ENCODE measurements at places on chromosomes 6 and 20. TPM values are rescaled to one million over a fixed set of nuclear protein-coding genes. Genes with fewer than 3 reads are reported as not detected.

CAGE1 gene
- not detected for total RNA-seq

RUNX2 gene
- 7.3 TPM for total RNA-seq

C20orf173 gene
- not detected for total RNA-seq

KCNK5 gene
- total RNA-seq: 20.0 TPM

FAM83B gene
- not detected for total RNA-seq

GSTA3 gene
- not detected for total RNA-seq

DNA sequence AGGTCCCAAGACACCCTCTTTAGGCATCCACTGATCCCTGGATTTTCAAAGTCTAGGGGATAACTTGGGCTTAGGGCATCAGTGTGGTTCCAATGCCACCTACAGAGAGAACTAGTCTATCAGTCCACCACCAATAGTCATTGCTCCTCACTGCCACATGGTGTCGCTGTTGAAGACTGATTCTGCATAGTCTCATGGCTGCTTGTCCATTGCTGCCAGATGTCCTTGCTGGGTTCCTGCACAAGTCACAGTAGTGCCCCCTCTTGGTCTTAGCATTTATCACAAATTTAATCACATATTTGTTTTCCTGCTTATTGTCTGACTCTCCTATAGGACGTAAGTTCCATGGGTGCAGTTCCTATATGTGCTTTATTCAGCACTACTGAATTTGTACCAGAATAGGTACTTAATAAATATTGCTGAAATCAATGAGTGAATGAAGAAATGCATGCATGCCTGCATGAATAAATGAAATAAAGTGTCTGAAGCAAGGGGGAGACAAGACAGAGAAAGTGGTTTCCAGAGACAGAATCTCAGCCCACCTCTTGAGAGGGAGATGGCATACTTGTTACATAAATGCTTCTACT lies 45.9 kb upstream of the RALY start:
- DNase-seq: no peak

- DNase-seq: peak; percentile 84
Measured at GRCh38 chr6:108565893-108566292, 5.2 kb downstream of the FOXO3 start.

GRCh38 chr20:48717095-48717672 lies 110.6 kb downstream of the PREX1 start:
- no peak for DNase-seq

DNA sequence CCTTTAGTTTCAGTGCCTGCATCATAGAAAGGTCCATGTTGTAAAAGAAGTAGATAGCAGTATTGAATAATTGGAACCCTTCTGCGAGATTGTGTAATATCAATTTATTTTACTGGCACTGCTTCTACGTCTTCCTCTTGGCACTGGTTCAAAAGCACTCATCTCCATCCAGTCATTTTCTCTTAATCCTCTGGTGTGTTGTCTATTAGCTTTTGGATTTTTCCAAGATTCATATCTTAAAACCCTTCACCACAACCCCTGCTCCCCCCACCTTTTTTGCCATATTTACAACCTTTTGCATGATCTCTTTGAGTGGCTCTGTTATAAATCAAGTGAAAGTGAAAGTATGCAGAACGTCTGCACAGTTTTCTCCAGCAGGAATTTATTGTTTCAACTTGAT lies 76.6 kb upstream of the HSF2 start:
- DNase-seq: no peak

DNA sequence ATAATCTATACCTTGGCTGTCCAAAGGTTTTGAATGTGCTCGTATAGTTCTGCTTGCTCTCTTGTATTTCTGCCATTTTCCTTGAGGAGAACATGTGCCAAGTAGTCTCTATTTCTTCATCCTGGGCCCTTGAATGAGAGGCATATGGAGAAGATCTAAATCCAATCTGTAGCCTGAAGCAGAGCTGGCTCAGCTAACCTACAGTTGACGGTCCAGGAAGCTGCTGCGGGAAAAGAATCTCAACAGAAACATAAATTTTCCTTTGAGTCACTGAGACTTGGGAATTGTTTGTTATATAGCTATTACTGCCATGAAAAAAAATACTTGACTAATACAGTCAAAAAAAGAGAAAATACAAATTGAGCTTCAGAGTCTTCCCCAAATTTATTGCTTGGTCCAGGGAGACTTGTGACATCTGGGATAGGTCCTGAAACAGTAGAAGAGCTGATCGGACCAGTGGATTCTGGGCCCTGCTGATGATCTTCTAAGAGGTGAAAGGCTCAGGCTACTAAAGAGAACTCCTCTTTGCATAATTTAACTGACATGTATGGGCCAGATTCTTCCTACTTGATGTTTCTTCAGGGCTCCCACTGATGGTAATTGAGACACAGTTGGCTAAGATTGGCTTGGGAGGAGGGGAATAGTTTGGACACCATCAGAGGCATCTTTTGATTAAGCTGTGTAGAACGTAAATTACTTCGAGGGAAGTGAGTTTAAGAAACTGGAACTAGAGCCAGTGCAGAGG lies 29.9 kb upstream of the PLCB4 start:
- no peak for DNase-seq

DNA sequence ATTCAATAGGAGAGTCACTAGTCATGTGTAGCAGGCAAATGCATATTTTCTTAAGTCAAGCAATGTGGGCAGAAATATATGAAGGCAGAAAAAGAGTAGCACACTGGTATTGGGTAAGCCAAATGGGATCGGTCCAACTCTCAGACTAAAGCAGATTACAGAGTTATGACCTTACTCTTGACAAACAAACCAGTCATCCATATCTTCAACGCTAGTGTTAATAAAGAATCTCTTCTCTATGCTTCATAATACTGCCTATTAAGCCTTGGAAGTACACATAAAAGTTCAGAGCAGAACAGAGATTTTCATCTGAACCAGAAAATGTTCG lies 320.2 kb upstream of the JARID2 start:
- no peak for DNase-seq

DNA sequence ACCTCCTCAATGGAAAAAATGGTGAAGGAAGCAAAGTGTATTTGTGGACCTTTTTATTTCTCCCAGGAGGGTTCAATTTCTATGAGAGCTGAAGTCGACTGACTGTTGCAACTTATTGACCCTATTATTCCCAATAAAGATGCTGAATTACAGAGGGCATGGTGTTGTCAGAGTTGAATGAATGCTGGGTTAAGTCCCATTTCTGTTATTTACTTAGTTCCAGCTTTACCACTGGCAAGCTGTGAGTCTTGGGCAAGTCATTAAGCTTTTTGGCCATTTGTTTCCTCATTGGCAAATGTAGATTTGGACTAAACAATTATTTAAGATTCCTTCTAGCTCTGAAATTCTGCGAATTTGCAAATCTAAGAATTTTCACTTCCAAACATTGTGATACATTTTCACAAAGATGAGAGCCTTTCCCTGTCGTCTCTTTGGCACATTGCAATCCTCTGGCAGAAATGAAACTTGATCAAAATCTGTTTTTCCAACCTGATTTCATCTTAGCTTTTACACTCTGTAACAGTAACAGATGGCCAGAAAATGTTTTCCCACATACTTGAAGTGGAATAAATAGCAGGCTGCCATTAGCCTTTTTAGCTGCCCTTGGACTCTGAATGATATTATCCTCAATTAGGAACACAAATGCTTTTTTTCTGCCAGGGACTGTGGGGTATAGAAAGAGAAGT lies 21.3 kb downstream of the BLTP3A start:
- DNase-seq: no peak

DNA sequence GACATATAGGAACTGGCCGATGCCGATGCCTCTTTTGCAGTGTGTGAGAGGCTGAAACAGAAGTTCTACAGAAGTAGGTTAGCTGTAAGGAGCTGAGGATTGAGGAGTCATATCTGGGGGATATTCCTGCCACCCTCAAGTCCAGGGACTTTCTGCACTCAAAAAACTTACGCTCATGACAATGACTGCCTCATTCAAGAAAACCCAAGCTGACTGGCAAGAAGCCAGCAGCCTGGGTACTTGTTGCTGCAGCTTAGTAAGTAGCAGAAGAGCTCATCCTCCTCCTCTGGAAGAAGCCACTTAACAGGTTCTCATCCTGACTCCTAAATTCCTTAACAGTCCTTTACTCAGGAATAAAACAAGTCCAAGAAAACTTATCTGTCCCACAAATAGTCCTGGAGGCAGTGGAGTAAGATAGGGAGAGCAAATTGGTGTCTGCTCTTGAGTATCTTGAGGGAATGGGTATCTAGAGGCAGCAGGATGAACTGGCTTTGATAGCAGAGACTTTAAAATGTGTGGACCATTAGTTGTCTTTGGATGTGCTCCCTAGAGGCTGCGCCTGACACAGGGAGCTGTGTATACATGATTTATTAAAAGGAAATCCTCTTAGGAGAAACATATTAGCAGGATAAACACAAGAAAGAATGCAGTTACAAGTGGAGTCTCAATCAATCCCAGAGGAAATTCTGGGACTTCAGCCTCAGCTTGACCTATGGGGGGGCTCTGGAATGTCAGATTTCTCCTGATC lies 7.4 kb downstream of the CALHM5 start:
- no peak for DNase-seq

GRCh38 chr20:34871320-34871926 lies 1.2 kb downstream of the GGT7 start:
- DNase-seq: no peak

- DNase-seq: no peak
Measured at GRCh38 chr6:41713650-41714291, 21.6 kb downstream of the TFEB start.

- no peak for DNase-seq
Measured at GRCh38 chr6:14921170-14921569, 324.7 kb upstream of the JARID2 start.

DNA sequence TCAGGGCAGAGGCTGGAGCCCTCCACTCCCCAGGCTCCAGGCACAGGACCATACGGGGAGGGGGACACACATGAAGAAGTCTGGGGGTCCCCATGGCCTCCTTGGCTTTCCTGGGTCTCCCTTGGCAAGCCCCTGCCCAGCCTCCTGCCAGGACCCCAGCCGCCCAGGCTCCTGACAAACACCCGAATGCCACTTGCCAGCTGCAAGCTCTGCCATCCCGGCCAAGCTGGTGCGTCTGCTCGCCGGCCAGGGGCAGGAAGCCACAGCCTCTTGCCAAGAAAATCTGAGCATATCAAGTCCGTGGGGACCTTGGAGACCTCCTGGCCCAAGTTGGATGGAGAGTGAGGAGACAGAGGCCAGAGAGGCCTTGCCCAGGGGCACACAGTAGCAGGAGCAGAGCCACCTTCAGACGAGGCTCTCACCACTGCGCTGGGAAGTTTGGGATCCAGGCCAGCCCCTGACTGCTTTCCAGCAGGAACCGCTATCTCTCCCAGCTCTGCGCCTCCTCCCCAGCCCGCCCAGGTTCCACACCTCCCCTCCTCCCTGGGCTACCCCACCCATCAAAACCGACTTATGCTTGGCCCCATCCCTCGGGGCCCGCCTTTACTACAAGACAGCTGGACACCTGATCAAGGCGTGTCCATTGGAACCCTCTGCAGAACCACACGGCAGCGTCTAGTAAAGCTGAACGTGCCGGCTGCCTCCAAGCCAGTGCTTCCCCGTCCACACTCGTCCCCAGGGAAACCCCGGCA lies 80.2 kb downstream of the GRM4 start:
- no peak for DNase-seq

DNA sequence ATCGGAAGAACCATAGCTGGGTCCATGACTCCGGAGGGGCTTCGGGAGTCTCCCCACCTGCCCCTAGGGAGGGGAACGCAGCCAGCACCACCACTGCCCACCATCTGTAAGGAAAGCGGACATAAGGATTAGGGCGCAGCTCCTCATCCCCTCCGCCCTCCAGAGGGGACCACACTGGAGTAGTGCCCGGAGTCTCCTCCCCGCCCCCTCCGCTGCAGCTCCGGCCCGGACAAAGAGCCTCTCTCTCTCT lies 628 bp downstream of the SLC35B2 start:
- DNase-seq: no peak

DNA sequence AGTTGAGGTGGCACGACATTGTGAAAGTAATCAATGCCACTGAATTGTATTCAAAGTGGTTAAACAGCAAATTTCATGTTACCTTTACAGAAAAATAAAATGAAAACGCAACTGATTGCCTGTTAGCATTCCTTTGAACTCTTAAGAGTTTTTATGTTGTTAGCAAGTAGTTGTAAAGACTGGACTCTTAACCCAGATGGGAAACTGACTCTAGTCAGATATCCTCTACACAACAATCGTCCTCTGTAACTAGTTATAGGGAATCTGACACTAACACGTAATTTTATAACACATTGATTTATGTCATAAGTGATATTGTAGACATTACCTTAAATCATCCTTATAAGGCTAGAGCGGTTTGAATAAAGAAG lies 3.0 kb upstream of the FBXO9 start:
- no peak for DNase-seq

GRCh38 chr6:96683819-96684528 lies 121.0 kb downstream of the FHL5 start:
- no peak for DNase-seq

- DNase-seq: no peak
Measured at GRCh38 chr20:5220321-5221060, 93.7 kb downstream of the CDS2 start.

GRCh38 chr20:23096986-23097520 lies 10.9 kb upstream of the CD93 start:
- no peak for DNase-seq

- no peak for DNase-seq
Measured at GRCh38 chr6:117601811-117602150, 530 bp downstream of the GOPC start.

DNA sequence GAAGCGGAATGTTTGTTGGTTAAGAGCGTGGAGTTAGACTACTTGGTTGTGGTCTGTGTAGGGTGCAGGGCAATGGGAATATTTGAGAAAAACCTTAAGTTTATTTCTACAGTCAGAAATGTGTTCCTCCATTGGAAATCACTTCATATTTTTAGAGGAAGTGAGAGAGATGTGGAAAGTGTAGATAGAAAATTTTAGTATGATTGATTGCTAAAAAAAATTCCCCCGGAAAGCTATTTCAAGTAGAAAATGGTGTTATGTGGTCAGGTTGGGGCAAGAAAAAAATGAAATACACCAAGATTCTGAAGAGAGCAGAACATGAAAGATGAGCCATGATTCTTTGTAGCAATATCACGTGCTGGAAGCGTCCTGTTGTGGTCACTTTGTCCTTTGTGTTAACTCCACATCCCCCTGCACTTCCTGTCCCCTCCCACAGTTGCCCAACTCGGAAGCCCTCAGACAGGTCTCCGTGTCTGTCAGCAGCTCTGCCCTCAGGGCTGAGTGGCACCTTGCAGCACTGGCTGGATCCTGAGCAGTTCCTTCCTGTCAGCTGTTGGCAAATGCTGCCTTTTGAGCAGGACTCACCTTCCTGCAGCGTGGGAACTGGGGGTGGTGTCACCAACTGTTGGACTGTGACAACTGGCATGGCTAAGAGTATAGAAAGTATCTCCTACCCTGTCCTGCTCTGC lies 137.5 kb upstream of the SLC24A3 start:
- DNase-seq: no peak

GRCh38 chr20:37596890-37597536 lies 69.3 kb upstream of the BLCAP start:
- DNase-seq: no peak
